NCI-H187 (cell line): ENCODE measurements at places on chromosomes 4 and X.

GRCh38 chr4:6935965-6936364, 26.3 kb downstream of the TBC1D14 start:
- DNase-seq = no peak

DNA sequence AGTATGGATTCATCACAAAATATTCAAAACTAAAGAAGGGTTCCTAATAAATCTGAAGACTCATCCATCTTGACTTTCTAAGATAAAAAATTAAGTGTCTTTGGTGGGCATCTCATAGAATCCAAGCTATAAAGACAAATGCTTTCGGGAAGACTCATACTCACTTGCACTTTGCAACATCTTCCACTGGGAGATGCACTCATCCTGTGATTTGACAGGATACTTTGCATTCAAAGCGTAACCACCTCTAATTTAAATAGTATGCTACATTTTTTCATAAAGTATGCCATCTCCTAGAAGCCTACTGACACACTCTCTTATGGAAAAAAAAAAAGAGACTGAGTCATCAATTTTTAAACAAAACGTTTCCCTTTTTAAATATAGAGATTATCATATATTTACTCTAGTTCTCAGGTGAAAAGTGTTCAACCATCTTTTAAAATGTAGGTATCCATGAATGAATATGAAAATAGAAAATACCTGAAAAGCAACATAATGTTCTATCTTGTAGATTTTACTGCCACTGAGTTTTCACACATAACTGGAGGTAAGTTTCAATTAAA, 119.6 kb downstream of the KLHL13 start:
- DNase-seq = no peak

DNA sequence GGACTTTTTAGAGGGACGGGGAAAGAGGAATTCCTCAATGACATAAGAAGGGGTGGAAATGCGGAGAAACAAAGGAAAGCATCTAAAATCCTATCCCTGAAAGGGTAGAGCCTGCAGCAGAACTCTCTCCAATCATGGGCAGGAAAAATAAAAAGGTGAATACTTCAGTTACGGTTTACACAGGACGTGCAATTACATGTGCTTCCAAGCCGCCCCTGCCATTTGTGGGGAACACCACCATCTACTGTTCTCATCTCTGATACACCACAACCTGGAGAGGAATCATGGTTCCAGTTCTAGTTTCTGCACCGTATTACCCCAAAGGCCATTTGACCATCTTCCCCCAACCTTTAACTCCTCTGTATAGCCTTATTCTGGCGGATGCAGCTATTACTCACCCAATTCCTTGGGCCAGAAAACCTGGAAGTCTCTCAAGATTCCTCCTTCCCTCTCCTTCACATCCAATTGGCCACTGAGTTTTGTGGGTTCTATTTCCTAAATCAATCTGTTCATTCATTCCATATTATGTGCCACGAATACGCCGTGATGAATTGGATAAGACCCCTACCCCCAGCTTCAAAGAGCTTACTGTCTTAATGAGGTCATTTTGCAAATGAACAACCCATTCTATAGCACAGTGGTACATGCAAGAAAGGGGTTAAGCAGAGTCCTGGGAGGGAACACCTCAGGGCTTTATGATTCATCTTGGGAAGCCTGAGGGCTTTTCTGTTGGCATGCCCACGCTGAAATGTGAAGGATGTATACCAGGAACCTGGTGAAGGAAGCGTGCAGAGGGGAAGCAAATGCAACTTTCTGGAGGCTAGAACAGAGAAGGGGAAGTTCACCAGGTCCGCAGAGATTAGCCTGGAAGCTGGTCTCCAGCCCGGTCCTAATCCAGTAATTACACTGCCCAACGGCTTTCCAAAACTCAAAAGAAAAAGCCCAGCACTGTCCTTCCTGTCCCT, 1.4 kb upstream of the MSL3 start:
- DNase-seq = no peak

DNA sequence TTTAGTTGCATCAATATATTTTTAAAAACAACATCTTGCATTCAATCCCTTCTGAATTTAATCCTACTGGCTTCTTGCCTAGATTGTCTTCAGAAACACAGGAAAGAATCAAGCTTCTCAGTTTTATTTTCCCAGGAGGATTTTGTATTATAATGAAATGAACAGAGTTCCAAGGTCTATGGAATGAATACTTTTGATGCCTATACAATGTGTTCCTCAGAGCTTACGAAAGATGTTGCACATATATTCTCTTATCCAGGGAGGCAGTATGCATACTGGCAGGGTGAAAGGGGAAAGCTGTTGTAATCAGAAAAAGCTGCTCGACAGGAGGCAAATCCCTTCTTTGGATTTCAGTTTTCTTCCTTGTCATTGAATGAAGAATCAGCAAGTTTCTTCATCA, 8.8 kb downstream of the TMPRSS11D start:
- no peak for DNase-seq

- DNase-seq = no peak
Observed at GRCh38 chrX:41491267-41492004, 44.3 kb downstream of the NYX start.

GRCh38 chr4:177229331-177229730, 80.3 kb upstream of the NEIL3 start:
- no peak for DNase-seq

DNA sequence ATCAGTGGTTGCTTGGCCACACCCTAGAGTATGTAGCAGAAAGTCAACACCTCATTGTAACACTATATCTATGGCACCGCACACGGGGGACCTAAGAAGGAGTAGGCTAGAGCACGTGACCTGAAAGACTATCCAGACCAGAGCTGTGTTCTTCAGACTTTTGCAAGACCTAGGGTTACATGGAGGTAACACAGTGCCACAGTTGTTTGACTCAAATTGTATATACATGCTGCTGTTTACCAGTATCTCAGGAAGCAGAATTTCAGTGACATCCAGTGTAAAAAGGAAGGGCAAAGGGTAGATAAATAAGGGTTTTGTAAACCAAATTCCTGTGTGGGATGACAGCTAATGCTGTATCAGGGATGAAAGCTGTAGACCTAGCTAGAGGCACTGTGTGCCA, 30.2 kb downstream of the PNMA6A start:
- DNase-seq = no peak

- no peak for DNase-seq
Observed at GRCh38 chrX:136780763-136781162, at the start of gene ARHGEF6. Gene ARHGEF6 (minus strand): TSS chrX:136780932. CDS start chrX:136780882, 50 bp downstream.

GRCh38 chr4:10077483-10078335, 38.9 kb downstream of the WDR1 start:
- no peak for DNase-seq
